ENCODE measurements at places on chromosomes 7 and 10.

GRCh38 chr10:124252097-124252715 is 158.8 kb upstream of the CHST15 start:
- no peak for DNase-seq

DNA sequence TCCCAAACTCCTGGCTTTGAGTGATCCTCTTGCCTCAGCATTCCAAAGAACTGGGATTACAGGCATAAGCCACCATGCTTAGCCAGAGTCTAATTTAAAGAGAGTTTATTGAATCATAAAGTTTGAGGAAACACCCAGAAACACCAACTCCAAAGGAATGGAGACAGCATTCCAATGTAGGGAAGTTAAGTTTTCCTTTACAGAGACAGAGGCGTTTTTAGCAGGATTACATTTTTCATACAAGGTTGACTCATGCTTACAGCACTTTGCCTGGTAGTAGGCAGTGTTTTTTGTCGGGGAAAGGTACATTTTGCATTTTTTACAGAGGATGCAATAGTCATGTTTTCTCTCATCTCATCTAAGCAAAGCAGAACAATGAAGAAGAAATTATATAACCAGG is 18.9 kb upstream of the OPN4 start:
- DNase-seq = no peak

DNA sequence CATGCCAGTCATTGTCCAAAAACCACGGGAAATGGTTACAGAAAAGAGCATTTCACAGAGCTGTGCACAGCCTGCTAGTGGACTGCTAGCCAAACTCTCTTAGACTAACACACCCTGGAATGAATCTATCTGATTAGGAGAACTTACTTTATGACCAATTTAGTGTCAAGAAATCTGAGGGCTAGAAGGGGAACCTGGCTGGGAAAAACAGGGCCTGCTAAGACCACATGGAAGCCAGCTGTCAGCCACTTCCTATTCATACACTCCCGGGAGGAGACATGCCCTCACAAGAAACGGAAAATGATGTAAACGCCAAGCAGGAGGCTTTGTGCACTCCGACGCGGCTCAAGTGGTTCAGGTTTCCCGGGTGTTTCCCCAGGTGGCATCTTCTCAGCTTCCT is 54.8 kb downstream of the MPP7 start:
- no peak for DNase-seq

DNA sequence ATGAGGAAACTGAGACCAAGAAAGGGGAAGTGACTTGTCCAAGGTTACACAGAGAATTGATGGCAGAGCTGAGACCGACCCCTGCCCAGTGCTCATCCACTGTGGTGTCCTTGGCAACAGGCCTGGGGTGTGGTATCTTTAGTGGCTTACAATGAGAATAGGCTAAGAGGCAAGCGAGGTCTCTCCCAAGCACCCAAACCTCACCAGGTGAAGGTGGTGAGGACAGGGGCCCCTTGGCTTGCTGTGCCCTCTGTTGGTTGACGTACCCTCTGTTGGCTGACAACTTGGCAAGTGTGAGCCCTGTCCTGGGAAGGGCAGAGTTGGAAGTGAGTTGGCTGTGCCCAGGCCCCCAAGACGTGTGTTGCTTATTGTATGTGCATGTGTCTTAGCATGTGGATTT is 166.9 kb downstream of the GRK5 start:
- DNase-seq = no peak

- no peak for DNase-seq
Observed at GRCh38 chr10:101237982-101238731, 8.9 kb upstream of the LBX1 start.

GRCh38 chr10:46266306-46266985 is 20.4 kb upstream of the ANTXRL start:
- DNase-seq = no peak

GRCh38 chr10:94219829-94220228 is 142.9 kb downstream of the NOC3L start:
- DNase-seq = no peak

GRCh38 chr10:43115881-43116595 is 22.2 kb upstream of the CSGALNACT2 start:
- DNase-seq = no peak

DNA sequence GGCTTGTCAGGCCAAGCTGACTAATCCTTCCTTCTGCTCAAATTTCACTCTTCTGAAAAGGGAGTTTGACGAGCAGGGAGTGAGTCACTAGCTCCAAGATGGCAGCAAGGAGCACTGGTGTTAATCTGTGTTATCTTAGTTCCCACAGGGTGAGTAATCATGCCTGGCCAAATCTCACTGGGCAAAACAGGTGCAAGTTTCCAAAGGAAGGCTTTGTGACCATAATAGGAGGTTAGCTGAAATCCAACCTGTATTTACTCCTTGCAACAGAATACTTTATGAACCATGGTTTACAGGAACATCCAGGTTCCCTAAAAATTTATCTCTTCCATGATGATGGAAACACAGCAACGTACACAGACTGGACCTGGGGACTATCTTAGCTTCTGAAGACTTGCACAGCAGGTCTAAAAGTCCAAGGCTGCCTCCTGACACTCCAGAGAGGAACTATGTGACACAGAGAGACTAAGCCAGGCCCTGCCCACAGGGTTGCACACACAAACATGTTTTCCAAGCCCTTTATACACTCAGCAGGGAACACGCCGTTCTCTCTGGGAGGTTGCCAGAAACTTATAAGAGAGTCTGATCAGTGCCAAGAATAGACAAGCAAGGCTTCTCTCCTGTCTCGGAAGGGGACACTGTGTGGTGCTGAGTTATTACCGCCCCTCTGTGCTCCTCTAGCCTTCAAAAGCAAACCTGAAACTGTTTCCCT is 46.3 kb downstream of the PDK4 start:
- DNase-seq = no peak

DNA sequence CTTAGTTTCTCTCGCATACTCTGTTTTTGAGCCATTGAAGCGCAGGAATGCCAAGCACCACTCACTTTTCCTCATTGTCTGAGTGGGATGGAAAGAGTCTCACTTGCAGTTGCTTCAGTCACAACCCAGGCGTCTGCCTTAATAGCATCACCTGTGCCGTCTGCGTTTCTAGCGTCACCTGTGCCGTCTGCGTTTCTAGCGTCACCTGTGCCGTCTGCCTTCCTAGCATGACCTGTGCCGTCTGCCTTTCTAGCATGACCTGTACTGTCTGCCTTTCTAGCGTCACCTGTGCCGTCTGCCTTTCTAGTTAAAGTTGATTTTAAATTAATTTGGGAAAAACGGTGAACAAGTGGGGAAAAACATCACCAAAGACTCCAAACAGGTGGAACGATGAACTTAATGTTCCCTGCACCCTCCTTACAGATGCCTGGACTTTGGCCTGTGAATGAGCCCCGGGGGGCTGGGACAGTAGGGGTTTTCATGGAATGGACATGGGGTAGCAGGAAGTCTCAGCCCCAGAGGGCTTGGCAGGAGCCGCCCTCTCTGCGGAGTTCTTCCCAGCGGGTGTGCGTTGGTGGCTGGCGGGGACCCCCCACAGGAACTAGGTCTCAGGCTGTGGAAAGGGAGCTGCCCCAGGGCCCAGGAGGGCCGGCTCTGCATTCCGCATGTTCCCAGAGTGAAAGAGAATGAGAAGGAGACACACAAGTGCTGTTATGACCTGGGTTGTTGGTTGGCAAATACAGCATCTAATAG is 3.5 kb downstream of the ZNF511 start:
- no peak for DNase-seq

GRCh38 chr10:117075064-117075463 is 63.0 kb downstream of the VAX1 start:
- DNase-seq = no peak

GRCh38 chr10:104406715-104407650 is 53.4 kb downstream of the CFAP58 start:
- DNase-seq = no peak

- DNase-seq = no peak
Observed at GRCh38 chr7:143413123-143413522, 4.5 kb upstream of the EPHA1 start.

DNA sequence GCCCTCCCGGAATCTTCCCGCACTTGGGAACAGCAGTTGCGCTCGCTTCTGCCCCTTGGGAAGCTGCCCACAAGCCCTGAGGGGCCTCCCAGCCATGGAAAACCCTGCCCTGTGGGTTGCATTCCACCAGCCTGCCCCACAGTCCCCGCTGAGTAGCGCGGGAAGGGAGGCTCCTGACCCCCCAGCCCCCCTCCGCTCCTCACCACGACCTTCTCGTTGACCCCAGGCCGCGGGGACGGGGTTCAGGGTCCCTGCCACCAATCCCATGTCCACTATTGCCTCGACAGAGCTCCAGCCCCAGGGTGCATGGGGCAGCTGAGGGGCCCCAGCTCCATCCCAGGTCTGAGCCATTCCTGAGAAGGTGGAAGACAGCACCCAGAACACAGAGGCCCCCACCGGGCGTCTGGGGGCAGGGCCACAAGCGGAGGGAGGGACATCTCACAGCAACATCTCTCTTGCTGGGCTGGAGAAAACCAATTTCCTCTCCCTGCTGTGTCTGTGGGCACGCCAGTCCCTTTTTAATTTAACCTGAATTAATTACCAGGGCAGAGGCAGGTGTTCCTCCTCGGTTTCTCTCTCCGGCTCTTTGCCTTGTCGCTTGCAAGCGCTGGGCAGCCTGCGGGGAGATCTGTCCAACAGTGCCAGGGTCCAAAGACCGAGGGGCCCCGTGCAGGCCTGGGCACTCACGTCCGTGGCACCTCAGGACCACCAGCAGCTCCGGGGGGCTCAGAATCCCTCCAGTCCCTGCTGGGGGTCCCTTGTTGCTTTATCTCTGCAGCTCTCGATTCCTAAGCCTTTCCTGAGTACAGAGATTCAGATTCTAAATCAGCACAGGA is 57.9 kb downstream of the FOXL3 start:
- DNase-seq = no peak

- DNase-seq = no peak
Observed at GRCh38 chr7:27141137-27141922, 2.2 kb downstream of the HOXA5 start.

DNA sequence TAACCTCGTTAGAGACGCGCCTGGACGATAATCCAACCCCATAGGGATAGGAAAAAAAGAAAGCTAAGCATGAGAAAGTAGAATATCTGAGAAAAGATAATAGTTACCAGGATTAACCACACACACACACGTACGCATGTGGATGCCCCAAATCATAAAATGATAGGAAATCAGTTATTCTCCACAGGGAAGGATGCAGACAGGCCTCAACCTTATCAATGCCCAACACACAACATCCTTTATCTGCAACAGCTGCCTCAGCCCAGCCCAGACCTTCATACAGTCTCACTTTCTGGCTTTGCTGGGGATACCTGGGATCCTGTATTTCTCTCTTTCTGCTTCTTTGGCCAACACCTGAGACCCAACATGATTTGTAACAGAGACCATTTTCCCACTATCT is 123.0 kb downstream of the NOC3L start:
- DNase-seq = no peak

GRCh38 chr10:30834153-30834552 is 197.5 kb downstream of the ZNF438 start:
- no peak for DNase-seq

- peak; percentile 62 for DNase-seq
Observed at GRCh38 chr10:130301021-130301892, 165.1 kb downstream of the GLRX3 start.

- DNase-seq = no peak
Observed at GRCh38 chr7:50721661-50722259, 60.9 kb downstream of the GRB10 start.

DNA sequence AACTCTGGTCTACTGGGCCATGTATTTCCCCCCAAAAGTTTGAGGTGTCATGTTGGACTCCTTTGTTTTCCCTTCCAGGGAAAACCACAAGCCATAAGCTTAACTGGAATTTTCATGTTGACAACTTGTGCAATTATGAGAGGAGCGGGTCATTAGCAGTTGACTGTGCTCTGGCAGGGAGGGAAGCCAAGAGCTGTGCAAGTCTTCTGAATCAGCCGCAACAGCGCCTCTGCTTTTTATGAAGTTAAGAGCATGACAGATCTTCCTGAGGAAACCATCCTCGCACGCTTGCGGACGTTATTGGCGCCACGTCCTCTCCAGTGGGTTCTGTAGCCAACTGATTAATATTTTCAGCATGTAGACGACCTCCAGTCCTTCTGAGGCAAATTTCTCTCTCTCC is 148.7 kb upstream of the MKI67 start:
- peak; percentile 9 for DNase-seq

- no peak for DNase-seq
Observed at GRCh38 chr10:82796510-82796909, 921.5 kb downstream of the NRG3 start.

DNA sequence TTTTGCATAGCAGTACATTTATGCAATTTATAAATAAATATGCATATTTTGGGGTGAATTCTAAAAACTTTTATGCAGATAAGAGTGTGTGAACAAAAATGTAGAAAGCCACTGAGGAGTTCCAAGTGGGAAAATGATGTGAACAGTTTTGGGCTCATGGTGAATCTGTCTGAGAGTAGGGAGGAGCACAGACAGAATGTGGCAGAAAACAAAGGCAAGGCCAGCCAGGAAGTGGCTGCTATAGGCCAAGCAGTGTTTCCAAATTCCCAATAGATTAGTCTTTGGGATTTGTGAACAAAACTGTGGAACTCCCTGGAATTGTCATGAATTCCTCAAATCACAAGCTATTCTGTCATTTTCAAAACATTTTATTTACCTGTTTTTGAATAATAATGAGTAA is 73.6 kb upstream of the AMPH start:
- DNase-seq = no peak

GRCh38 chr10:74292871-74293427 is 141.9 kb downstream of the ADK start:
- DNase-seq = no peak

GRCh38 chr7:157731126-157731525 is 394.3 kb downstream of the DNAJB6 start:
- DNase-seq = no peak

GRCh38 chr10:97771913-97772823 is at the start of gene SFRP5:
Gene SFRP5, minus strand, starts transcription at chr10:97771999. Its CDS starts 166 bp downstream, at chr10:97771833.
- no peak for DNase-seq

DNA sequence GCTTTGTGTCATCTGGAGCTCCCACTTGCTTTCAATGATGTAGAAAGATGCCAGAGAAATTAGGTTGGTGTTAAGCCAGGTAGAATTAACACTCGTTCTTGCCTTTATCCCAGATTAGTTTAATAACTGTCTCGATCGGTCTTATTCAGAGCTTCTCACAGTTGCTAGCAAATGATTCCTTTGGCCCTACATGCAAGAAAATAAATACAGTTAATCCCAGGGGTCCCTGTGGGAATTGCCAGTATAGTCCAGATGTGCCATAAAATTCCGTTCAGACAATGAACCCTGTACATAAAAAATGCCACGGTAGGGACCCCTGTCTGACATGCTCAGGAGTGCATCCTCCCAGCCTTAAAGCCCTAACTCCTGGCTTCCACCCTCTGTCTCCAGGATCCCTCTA is 207.5 kb downstream of the ARHGAP12 start:
- no peak for DNase-seq

- no peak for DNase-seq
Observed at GRCh38 chr7:156255635-156256034, 384.9 kb upstream of the RNF32 start.

GRCh38 chr7:117124591-117125220 is 171.4 kb downstream of the ST7 start:
- peak; percentile 83 for DNase-seq

- DNase-seq = no peak
Observed at GRCh38 chr7:146926841-146927240, 810.2 kb downstream of the CNTNAP2 start.
